Activated T-cell treated with anti-CD3 and anti-CD28 coated beads for 1 hour (primary cell): ENCODE measurements at places on chromosomes 5 and 9.

DNA sequence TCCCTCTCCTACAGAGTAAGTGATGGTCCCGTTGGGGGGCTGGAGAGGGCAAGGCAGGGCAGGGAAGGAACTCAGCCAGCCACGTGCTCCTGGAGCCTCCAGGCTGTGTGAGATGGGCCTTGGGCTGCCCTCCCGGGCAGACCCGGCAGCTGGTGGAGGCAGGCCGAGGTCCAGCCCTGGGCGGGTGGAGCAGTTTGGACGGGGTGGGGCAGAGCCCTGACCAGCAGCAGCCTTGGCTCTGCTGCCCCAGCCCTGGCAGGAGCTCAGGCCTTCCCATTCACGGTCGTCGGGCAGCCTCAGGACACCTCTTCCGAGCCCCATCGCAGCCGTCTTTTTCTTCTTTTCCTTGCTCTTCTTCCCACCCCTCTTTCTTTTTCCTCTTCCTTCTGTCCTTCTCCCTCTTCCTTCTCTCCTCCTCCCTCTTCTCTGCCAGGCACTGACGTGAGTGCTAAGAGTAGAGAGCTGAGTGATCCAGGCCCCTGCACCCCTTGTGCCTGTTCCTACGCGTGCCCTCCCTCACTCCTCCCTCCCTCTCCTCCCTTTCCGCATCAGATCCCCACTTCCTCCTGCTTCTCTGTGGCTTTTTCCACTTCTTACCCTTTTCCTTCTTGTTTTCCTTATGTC is 42.8 kb downstream of the AMBP start:
- DNase-seq, result no peak

- DNase-seq, result no peak
Observed at GRCh38 chr5:93596310-93596675, 13.3 kb downstream of the NR2F1 start.

- DNase-seq, result no peak
Observed at GRCh38 chr9:17137566-17137965, 2.7 kb downstream of the CNTLN start.

DNA sequence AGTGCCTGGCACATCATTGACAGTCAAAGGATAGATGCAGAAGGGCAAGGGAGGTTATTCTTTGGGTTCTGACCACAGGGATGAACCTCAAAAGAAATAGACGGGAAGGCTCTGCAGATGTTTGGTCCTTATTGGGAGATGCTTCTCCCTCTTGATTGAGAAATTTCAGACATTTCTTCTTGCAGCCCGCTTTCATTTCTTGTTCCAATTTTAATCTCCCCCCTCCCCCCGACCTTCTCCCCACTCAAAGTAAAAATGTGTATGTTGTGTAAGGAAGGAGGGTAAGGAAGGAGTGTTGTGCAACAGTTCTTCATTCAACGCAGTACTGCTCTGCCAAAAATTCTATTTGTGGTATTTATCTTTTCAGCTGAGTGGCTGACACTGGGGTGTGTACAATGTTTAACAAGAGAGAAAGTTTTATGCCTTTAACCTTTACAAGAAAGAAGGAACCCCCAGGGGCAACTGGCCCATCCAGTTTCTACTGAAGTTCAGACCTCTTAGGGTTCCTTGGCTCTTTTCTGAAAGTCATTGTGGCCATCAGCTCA is 46.3 kb upstream of the TNFSF15 start:
- DNase-seq, result no peak

- no peak for DNase-seq
Observed at GRCh38 chr5:25107853-25108252, 463.1 kb upstream of the CDH10 start.

- no peak for DNase-seq
Observed at GRCh38 chr5:34547300-34548085, 108.6 kb upstream of the RAI14 start.

GRCh38 chr5:89396278-89396954 is 513.4 kb upstream of the MEF2C start:
- DNase-seq, result no peak

DNA sequence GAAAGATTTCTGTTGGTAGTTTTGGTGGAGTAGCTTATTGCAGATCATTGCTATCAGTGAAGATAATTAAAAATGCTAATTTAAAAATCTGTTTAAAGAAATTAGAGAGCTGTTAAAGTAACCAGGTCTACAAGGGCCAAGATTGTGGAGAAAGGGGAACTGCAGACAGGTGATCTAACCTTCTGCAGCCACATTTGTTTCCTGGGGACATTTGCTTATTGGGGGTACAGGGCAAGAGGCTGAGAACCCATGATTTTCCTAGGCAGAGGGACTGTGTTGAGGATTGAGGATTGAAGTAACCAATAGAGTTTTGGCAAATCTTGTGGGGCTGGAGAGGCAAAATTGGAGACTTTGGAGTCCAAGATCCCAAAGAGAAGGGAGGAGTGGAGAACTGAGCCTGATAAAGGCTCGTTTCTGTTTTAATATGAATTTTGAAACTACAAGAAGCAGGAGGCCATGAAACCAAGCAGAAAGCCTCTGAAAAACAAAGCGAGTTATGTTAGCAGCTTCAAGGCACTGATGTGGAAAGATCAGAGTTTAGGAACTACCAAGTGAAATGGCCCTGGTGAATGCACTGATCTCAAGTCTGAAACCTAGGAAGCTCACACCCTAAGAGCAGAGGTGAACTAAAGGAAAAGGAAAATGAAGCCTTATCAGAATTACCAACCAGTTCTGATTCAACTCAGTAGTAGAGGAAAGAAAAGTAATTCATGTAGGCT is 219.8 kb upstream of the C9orf72 start:
- DNase-seq, result no peak

DNA sequence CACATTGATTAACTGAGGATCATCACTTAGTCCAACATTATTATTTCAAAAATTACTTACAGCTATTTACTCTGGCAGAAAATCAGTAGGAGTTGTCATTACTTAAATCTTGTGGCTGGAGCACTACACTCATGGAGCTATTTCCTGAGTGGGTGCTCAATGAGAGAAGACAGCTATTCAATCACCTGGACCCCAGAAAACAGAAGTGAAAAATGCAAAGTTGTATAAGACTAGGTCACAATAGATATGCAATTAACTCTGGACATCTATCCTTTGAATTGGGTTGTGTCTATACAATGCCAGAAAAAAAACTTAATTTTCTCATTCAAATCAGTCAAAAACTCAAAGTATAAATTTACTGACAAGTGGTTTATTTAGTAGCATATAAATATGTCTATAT is 340.9 kb downstream of the EFNA5 start:
- DNase-seq, result no peak

- DNase-seq, result no peak
Observed at GRCh38 chr5:131223751-131224386, 40.0 kb upstream of the CDC42SE2 start.

GRCh38 chr5:5350101-5350500 is 72.4 kb upstream of the ICE1 start:
- DNase-seq, result no peak

- no peak for DNase-seq
Observed at GRCh38 chr5:107404595-107405374, 266.0 kb downstream of the EFNA5 start.

- no peak for DNase-seq
Observed at GRCh38 chr9:93098236-93098946, 2.4 kb downstream of the CARD19 start.

GRCh38 chr5:6827526-6828219 is 114.4 kb downstream of the TENT4A start:
- peak; percentile 6 for DNase-seq

GRCh38 chr5:160508780-160509361 is 87.2 kb downstream of the PTTG1 start:
- DNase-seq, result peak; percentile 30

DNA sequence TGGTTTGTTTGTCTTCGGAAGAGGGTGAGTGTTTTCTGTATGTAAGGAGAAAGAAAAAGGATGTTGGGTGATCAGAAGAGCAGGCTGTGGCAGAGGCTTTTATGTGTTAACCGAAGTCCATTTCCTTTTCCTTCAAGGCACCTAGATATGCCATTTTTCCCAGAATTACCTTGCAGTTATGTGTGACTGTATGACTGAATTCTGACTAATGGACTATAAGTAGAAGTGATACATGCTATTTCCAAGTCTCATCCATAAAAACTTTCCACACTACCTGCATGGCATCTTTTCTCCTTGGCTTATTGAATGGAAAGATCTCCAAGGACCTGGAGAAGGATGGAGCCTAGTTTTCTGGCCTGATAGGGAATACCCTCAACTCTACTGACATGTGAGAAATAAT is 10.6 kb upstream of the NDUFS4 start:
- DNase-seq, result no peak

DNA sequence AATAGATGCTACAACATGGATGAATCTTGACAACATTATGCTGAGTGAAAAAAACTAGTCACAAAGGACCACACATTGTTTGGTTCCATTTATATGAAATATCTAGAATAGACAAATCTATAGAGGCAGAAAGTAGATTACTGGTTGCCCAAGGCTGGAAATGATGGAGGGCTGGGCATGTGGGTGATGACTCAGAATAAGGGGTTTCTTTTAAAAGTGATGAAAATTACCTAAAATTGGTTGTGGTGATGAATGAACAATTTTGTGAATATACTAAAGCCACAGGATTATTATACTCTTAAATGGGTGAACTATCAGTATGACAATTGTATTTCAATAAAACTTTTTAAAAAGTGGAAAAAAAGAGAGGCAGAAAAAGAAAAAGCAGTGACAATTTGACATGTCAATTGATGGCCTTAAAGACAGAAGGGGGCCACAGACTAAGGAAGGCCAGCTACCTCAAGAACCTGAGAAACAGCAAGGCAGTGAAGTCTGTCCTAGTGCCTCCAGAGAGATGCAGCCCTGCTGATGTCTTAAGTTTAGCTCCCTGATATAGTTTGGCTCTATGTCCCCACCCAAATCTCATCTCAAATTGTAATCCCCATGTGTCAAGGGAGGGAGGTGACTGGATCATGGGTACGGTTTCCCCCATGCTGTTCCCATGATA is 182.7 kb downstream of the PIK3R1 start:
- DNase-seq, result no peak

- no peak for DNase-seq
Observed at GRCh38 chr5:170337045-170337733, 39.6 kb upstream of the LCP2 start.

GRCh38 chr5:4613440-4613839 is 526.7 kb upstream of the ADAMTS16 start:
- no peak for DNase-seq

DNA sequence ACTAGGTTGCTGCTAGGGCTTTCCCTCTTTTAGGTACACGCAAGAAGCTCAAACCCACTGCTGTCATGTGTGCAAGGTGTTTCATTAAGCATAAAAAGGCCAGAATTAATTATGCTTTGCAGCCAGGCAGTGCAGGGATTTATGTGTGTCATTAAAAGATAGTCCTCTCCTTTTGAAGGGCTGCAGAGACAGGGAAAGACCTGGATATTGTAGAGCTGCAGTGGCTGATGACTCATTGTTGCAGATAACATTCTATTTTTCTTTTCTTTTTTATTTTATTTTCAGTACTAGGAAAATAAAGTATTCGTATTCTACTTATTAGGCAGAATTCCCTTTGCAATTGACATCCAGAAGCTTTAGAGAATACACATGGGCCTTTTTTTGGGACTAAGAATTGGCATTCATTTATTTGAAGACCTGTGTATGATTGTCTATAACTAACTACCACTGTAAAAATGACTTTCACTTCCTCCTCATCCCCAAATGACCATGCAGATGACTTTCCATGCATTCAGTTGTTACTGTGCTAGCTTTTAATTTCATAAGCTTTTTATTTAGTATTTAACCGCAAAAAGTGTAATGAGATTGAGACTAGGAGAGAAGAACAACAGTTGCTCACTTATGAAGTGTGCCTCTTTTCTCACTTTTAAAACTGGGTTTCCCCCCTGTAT is 113.0 kb downstream of the PAM start:
- no peak for DNase-seq

DNA sequence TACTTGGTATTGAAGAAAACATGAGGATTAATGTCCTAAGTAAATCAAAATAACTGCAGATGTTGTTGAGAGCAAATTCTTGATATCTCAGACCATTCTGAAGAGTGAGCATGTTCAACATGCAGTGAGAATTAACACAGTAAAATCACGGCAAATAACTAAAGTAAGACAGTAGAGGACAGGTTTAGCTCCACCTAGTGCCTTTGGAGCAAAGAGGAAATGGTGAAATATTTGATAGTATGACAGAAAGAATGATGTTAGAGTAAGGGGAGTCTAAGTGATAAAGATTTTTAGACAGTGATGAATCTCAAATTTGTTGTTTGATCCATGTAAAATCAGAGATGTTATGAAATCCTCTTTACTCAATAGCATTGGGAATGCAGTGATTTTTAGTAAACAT is 424.2 kb downstream of the TMEM161B start:
- DNase-seq, result no peak
